Naive thymus-derived CD4-positive, alpha-beta T cell (primary cell): ENCODE measurements at places on chromosomes 5 and 9. TPM values are rescaled to one million over a fixed set of nuclear protein-coding genes. Genes with fewer than 3 reads are reported as not detected.

- DNase-seq = no peak
Observed at GRCh38 chr5:55063220-55063863, 39.1 kb upstream of the GZMA start.

DNA sequence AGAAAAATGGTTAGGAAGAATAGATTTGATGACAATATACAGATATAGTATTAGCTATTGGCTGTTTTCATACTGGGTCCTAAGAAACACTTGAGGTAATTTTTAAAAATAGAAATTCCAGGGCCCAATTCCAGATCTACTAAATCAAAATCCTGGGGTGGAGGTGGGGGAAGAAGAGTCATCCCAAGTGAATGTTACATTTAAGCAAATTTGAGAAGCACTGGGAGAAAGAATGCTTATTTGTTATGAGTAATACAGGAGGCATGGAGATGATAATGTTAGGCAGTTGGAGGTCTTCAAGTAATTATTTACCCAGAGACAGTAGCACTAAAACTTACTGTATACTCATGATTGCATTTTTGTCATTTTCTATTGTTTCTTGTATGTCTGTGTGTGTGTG lies 93.0 kb upstream of the DAB2 start:
- DNase-seq = no peak

GRCh38 chr5:143400541-143401226 lies 2.8 kb downstream of the NR3C1 start:
- no peak for DNase-seq

- DNase-seq = no peak
Observed at GRCh38 chr5:1201327-1202025, at the start of gene SLC6A19. TSS of gene SLC6A19 (plus strand) at chr5:1201595. CDS start at chr5:1201651, 56 bp downstream.

RELL2 gene
- 20.9 and 21.7 TPM in 2 replicates for total RNA-seq

PRDM9 gene
- not detected for total RNA-seq

TSLP gene
- total RNA-seq = not detected

DNA sequence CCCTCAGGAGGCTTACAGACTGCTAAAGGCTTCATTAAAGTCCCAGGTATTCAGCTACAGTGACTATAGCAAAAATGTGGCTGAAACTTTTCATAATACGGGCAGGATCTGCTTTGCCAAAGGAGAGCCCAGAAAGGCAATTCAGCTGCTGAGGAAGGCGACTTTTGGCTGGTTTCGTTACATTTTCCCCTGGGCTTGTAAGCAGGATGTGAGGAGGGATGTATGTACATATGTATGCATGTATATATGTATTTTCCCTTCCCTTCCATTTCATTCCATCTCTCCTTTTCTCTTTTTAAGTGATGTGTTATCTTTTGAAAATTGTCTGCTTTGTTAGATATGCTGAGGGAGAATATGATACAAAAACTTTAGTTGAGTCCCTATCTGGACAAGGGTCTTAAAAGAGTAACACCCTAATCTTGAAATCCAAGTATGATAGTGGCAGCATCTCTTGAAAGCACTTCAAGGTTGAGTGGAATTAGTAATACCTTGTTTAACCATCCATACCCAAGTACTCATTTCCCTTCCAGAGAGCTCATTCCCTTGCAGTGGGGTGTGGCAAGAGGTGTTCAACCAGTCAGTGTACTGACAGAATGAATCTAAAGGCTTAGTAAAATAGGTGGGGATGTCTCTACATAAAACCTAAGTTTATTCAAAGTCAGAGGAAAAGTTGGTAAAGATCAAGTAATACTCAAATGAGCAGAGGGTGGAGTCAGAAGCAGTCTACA lies 28.7 kb downstream of the RAD1 start:
- no peak for DNase-seq

- no peak for DNase-seq
Observed at GRCh38 chr5:56574778-56575177, 240.6 kb upstream of the MAP3K1 start.

- no peak for DNase-seq
Observed at GRCh38 chr9:3875361-3876132, 349.7 kb upstream of the RFX3 start.

- no peak for DNase-seq
Observed at GRCh38 chr5:63573380-63573779, 388.9 kb downstream of the HTR1A start.

DNA sequence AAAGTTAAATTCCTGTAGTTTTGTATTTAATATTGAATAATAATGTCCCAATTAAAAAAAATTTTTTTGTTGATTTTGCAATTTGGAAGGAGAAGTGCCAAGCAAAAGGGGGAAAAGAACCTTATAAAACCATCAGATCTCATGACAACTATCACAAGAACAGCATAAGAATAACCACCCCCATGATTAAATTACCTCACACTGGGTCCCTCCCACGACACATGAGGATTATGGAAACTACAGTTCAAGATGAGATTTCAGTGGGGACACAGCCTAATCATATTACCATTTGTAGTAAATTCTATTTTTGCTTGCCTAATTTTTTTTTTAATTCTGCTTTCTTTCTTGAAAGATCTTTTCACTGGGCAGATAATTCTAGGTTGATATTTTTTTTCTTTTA lies 33.4 kb upstream of the FCHO2 start:
- DNase-seq = no peak

DNA sequence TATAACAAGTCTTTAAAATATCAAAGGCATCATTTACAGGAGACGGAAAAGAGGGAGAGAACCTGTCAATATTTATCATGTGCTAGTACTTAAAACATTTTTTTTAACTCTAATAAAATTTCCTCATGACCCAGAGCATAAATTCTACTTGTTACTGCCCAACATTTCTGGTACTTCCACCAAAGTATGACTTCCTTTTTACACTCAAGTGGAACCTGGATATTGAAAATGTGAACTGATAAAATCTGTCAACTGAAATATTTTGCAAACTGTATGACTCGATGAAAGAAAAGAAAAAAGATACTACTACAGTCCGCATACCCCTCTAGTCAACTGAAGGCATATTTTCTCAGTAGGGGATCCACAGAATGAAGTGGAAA lies 37.1 kb downstream of the FAM13B start:
- DNase-seq = no peak
